ENCODE measurements at places on chromosomes 5 and 9.

DNA sequence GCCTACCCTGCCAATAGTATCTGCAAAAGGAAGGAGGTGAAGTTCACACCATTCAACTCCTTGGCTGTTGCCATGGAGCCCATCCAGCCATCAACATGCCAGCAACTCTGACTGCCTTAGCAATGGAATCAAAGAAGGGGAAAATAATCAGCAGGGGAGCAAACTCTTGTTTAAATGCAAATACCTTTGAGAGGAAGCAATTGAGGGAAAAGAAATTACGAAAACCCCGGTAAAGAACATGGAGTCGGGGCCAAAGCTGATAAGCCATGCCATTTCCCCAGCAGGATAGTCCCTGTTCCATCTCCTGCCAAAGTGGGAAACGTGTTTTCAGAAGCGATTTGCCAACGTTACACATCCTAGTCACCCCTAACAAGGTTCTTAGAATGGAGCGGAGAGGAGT lies 69.0 kb downstream of the MFAP3 start:
- no peak for DNase-seq

DNA sequence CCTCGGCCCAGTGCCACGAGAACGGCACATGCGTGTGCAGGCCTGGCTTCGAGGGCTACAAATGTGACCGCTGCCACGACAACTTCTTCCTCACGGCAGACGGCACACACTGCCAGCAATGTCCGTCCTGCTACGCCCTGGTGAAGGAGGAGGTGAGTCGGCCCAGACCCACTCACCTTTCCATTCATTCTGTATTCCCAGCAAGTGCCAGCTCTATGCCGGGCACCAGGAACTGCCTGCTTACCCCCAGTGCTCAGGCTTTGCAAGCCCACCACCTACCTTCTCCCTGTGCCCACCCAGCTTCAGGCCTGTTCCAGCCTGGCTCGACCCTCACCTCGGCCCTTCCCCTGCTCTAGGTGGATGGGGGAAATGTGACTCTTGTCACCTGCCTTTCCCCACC lies 26.6 kb upstream of the AIF1L start:
- DNase-seq, result no peak

- DNase-seq, result no peak
These were observed 31.2 kb upstream of the LRRC14B start for GRCh38 chr5:160173-160510.

GRCh38 chr5:140035881-140036280 lies 7.2 kb downstream of the NRG2 start:
- no peak for DNase-seq

DNA sequence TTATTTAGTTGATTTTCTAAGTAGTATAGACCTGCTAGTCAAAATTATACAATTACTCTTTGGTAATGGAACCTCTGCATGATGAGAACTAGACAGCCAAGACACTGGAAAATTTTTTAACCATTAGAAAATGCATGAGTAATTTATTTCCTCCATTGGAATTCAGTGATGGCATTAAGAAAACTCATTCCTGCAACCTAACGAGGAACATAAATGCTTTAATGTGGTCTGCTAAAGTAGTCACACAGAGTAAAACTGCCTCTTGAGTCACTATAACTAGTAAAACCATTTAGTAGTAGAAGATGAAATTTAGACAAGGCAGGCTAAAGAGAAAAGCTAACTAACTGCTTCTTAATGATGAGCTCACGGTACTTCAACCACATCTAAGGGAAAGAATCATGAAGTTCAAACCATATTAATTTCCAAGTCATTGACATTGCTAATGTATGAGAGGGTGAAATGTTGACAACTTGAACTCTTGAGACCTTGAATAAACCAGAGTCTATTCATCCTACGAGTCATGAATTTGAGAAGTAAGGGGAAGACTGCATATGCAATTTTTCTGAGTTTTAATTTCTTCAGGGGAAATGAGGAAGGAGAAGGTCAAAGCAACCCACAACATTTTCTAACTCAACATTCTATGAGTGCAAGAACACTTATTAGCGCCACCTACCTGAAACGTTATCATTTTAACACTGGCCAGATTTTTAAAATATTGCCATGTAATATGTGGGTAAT lies 74.4 kb downstream of the GLIS3 start:
- DNase-seq, result no peak

- no peak for DNase-seq
These were observed 359.2 kb downstream of the PRR16 start for GRCh38 chr5:120823328-120823727.

DNA sequence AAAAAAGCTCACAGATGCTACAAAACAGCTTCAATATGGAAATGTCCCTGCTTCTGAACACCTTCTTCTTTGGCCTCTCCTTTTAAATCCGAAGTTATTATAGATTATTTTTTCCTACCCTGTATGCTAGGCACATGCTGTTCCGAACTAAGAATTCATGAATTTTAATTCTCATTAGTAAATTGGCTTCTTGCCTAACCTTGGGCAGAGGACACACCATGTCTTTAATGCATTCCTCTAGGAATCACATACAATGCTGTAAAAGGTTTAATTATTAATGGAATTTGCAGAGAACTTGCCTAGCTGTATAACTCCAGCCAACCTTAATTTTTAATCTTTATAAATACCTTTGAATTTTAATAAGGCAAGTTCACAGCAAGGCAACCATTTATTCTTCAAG lies 234.4 kb downstream of the NTRK2 start:
- no peak for DNase-seq

DNA sequence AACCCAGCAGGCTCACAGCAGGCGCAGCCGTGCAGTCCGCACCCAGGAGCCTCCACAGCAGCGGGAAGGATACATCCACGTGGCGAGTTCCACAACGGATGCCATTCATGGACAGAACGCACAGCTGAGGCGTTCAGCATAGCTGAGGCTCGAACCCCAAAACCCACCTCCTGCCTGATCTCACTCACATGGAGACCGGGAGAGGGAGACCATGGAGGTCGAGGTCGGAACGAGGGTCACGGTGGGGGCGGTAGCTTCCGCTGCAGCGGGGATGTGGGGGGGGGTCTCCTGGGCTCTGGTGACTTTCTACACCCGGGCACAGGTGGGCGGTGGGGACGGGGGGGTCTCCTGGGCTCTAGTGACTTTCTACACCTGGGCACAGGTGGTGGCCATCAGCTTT lies 17.5 kb downstream of the TERT start:
- no peak for DNase-seq

- DNase-seq, result no peak
These were observed 171.8 kb upstream of the TAS2R1 start for GRCh38 chr5:9801908-9802307.

GRCh38 chr9:124218987-124219461 lies 38.7 kb upstream of the NEK6 start:
- no peak for DNase-seq

DNA sequence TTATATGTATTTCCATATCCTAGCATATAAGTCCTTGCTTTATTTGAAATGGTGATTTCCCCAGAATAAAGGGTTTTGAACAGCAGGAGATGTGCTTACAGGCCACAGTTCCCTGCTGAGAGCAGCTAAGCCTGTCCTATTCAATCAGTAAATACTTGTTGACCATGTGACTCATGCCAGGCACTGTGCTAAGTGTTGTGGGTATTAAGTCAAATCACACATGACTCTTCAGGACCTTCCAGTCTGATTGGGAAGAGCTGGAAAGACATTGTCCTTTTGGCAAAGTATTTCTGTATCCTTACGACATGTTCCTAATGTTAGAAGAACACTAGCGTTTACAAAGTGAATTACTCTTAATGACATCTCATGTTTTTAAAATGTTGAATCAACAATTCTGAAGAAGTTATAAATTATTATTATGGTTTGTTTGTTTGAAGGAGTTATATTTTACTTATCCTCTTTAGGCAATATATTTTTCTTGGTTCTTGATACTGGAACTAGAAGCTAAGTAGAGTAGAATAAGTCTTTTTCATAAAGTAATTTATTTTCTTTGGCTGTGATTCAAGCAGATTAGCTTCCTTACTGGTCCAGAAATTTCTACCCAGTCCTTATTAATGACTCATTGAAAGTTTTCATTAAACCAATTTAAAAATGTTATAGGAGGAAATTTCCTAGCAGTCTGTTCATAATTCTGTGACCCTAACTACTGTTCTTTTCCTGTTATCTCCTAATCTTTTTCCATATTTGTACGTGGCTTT lies 82.1 kb downstream of the GAPVD1 start:
- peak; percentile 77 for DNase-seq

DNA sequence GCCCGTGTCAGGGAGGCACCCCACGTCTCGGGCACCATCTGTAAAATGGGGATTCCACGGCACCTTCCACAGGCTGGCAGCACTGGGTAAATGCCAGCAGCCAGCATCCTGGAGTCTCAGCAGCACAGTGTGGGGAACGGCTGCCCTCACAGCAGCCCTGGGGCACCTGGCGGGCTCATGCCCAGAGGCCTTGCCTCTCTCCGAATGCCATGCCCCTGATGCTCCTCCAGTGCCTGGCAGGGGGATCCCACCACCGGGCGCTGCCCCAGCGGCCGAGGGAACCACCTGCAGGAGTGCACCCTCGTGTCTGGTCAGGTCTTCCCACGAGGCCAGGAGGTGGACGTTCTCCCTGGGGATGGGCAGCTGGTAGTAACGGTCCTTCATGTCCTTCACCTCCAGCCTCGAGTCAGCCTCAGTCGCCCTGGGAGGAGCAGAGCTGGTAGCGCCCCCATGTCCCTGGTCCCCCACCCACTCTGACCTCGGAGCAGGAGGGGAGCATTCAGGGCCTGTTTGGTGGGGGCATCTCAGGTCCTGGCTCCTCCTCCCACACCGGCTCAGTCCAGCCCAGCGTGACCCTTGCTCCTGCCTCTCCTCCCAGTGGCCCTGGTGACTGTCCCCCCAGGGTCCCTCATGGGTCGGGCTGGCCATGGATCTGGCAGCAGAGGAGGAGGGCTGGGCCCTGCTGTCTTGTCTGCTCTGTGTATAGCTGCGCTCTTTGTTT lies 49.9 kb upstream of the NRARP start:
- DNase-seq, result no peak

Measured in WERI-Rb-1 (cell line).